Progenitor cell of endocrine pancreas (in vitro differentiated cells): ENCODE measurements at places on chromosomes 13 and 19.

GRCh38 chr19:15266683-15267082, 34.4 kb upstream of the EPHX3 start:
- no peak for DNase-seq

DNA sequence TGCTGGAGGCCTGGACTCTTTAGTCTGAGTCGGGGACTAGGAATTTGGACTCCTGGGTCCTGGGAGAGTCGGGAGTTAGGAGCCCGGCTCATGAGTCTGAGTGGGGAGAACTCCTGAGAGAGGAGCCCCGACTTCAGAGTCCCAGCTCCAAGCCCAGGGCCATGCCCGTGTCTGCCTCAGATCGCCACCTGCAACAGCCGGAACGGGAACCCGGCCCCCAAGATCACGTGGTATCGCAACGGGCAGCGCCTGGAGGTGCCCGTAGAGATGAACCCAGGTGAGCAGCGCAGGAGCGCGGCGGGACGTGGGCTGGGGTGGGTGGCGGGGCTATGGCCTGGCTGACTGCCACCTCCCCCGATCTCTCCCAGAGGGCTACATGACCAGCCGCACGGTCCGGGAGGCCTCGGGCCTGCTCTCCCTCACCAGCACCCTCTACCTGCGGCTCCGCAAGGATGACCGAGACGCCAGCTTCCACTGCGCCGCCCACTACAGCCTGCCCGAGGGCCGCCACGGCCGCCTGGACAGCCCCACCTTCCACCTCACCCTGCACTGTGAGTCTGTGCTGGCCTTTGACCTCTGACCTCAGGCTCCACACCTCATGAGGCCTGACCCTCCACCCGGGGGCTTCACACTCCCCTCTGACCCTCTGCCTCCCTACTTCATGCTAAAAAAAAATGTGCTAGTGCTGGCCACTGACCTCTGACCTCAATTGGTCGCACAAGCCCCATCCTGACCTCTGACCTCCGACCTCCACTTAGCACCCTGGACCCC, 4.4 kb downstream of the BCAM start:
- DNase-seq, result no peak

DNA sequence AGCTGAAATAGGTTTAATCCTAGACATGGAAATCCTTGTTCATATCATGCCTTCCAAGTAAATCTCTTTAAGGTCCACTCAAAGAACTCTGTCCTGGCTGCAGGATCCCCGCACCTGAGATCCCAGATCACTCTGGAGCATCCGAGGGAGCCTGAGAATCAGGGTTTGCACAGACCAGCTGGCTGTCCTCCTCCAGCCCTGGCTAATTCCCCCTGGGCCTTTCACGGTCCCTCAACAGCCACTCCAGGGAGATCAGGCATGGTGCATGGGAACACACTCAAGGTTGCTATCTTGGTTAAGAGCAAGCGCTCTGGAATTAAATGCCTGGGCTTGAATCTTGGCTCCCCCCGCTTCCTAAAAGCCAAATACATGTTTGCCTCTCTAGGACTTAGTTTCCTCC, 130.8 kb downstream of the IRS2 start:
- DNase-seq, result no peak

DNA sequence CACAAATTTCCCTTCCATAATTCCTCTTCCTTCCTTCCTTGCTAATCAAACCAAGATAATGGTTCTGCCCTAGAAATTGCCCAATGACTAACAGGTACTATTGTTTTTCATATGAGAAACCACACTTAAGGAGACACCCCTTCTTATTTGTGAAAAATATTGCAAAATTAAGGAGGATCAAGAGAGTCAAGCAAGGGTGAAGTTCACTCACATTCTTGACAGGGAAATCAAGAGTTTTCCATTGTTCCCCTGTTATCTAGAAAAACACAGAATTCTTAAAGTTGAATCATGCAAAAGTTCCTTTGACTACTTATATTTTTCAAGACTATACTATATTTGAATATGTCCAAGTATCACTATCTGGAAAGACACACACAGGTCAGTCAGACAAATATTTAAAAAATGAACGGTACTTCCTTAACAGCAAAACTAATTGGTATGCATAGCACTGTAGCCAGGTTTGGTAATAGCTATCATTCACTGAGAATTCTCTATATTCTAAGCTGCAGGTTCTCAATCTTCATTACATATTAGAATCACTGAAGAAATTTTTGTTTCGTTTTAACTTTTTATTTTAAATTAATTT, 897.2 kb downstream of the DIAPH3 start:
- DNase-seq, result no peak

GRCh38 chr13:38902551-38902950, 88.1 kb downstream of the STOML3 start:
- no peak for DNase-seq

DNA sequence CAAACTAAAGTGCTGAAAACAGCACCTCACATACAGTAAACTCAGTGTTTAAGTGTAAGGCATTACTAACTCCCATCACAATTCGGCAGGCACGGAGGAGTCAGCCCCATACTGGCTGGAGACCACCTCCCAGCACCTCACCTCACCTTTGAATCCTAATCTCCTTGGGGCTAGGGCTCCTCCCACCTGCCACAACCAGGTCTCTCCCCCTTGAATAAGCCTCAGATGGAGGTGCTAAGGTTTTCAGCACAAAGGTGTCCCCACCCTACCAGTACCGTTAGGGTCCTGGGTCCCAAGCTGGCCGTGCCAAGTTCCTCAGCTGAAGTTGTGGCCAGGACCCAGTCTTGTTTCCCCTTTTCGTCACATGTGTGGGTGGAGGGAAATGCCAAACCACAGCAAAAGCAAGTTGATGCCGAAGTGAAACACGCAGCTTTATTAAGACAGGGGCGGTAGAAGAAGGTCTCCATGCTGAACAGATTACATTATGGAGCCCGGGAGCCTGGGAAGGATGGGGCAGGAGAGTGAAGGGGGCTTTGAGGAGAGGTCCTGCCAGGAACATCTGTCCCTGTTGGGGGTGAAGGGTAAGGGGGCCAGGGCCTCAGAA, at the start of gene IGFLR1:
TSS of gene IGFLR1 (minus strand) at position 332 of the 604 bp plus-strand sequence. CDS start 1,272 bp downstream, outside the sequence.
- DNase-seq, result no peak

DNA sequence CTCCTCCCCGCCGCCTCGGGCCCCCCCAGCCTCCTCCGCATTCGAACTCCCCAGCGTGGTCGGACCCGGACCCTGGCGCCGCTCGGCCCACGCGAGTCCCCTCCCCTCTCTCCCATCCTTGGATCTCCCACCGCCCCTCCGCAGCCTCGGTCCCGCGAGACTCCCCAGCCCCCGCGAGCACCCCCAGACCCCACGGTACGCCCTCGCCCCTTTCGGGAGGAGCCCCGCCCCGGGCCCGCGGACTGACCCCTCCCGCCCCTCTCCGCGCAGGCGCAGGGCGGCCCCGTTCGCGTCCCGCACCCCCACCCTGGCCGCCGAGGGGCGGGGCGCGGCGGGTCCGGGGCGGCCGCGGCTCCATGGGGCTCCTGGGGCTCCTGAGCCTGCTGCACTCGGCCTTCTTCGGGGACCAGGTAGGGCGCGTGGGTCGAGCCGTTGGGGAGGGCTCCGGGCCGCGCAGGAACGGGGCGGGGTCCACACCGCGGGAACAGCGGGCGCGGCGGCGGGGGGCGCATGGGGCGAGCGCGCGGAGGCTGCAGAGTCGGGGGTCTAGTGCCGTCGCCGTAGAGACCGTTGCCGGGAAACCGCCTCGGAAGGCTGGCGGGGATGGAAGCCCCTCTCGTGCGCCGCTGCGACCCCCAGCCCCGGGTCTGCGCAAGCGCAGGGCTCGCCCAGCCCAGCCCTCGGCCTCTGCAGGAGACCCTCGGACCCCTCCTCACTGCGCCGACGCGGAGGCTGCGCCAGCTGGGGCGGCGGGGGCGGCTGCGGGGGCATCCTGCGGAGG, 3.8 kb upstream of the APC2 start:
- DNase-seq, result no peak
